ENCODE measurements at places on chromosomes 5 and 9. TPM values are rescaled to one million over a fixed set of nuclear protein-coding genes. Genes with fewer than 3 reads are reported as not detected.

The ENC1 gene
- 0.89 TPM for total RNA-seq

The ACOT12 gene
- total RNA-seq = not detected

The JAK2 gene
- 14.6 TPM for total RNA-seq

The SWI5 gene
- total RNA-seq = 6.1 TPM

The ACTL7A gene
- total RNA-seq = not detected

The PCDHB10 gene
- not detected for total RNA-seq

The SLC34A3 gene
- not detected for total RNA-seq

The ALG2 gene
- total RNA-seq = 19.5 TPM

The DAB2IP gene
- not detected for total RNA-seq

The FOXD4L5 gene
- not detected for total RNA-seq

The PCDHGA6 gene
- 0.10 TPM for total RNA-seq

The TXNDC8 gene
- not detected for total RNA-seq

The TMC1 gene
- total RNA-seq = not detected

The SLCO6A1 gene
- total RNA-seq = not detected

The LRRC19 gene
- not detected for total RNA-seq

The SLC6A3 gene
- not detected for total RNA-seq

The OR2K2 gene
- total RNA-seq = not detected

The ABCA2 gene
- total RNA-seq = 131 TPM

The ANKRD34B gene
- not detected for total RNA-seq

The NKD2 gene
- total RNA-seq = not detected

The SH3TC2 gene
- total RNA-seq = 0.72 TPM

The SLC1A1 gene
- 0.13 TPM for total RNA-seq

The CHSY3 gene
- total RNA-seq = not detected

The TLX3 gene
- not detected for total RNA-seq

The NDFIP1 gene
- 89.6 TPM for total RNA-seq

The LCN9 gene
- not detected for total RNA-seq

The ADAMTSL1 gene
- not detected for total RNA-seq

The IL4 gene
- total RNA-seq = not detected

The PCDHA12 gene
- total RNA-seq = not detected

The MARVELD2 gene
- 0.26 TPM for total RNA-seq

The CACNA1B gene
- 0.22 TPM for total RNA-seq

The TAF11L10 gene
- total RNA-seq = not detected

The EQTN gene
- not detected for total RNA-seq

The DBH gene
- 0.18 TPM for total RNA-seq

The PCDHGA11 gene
- total RNA-seq = not detected

The PCDHA8 gene
- total RNA-seq = not detected

The GFPT2 gene
- 2.1 TPM for total RNA-seq

The RLN2 gene
- total RNA-seq = 1.3 TPM

The GDNF gene
- not detected for total RNA-seq

Data from T-helper 17 cell (primary cell).